ENCODE measurements at places on chromosomes 12 and 14.

GRCh38 chr14:23570806-23571483, 3.4 kb upstream of the AP1G2 start:
- DNase-seq, result no peak

DNA sequence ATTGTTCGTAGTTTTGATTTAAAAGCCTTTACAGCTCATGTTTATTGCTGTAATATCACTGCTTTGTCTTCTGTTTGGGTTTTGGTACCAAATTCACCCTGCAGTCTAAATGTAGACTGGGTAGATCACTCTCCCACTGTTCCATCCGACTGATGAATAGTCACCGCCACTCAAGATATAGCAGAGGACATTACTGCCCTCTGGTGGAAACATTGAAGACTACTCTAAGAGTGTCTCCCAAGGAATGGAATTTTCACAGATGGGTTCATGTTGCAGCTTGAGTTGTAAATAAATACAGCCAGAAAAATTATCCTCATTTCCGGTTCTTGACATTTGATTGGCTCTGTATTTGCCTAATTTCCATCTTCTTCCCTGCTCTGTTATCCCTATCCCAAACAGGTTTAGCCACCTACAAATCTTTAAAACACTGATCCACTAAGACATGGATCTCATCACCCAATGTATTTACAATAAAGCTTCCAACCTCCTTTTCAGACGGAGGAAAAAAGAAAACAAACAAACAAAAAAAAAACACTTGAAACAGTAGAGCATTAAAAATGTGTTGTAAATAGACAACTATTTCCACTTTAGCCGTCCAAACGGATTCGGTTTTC, 198.3 kb upstream of the CPNE8 start:
- no peak for DNase-seq

DNA sequence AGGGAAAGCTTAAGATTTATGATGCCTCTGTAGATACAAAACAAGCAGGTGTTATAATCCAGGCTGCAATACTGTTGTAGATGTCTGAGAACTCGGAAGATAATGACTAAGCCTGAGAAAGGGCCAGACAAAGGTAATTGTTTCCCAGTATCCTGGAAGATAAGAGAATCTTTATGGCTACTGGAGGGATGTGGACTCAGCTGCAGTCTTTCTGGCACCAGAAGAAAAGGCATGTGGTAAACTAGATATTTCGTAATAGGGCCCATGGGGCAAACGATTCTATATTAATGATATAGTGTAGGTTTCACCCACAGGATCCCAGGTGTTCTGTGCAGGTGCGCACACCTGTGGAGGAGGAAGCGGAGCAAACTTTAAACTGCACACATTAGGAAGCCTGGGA, 9.2 kb upstream of the APOLD1 start:
- DNase-seq, result no peak

GRCh38 chr12:27107986-27108385, 25.6 kb upstream of the C12orf71 start:
- DNase-seq, result no peak

GRCh38 chr12:100737168-100737567, 57.4 kb upstream of the ANO4 start:
- no peak for DNase-seq

- peak; percentile 53 for DNase-seq
These were observed 64.8 kb upstream of the PTGR2 start for GRCh38 chr14:73786636-73787485.

- DNase-seq, result no peak
These were observed 1275.7 kb upstream of the FLRT2 start for GRCh38 chr14:84254290-84254689.

GRCh38 chr12:77947746-77948145, 117.1 kb downstream of the NAV3 start:
- DNase-seq, result no peak

DNA sequence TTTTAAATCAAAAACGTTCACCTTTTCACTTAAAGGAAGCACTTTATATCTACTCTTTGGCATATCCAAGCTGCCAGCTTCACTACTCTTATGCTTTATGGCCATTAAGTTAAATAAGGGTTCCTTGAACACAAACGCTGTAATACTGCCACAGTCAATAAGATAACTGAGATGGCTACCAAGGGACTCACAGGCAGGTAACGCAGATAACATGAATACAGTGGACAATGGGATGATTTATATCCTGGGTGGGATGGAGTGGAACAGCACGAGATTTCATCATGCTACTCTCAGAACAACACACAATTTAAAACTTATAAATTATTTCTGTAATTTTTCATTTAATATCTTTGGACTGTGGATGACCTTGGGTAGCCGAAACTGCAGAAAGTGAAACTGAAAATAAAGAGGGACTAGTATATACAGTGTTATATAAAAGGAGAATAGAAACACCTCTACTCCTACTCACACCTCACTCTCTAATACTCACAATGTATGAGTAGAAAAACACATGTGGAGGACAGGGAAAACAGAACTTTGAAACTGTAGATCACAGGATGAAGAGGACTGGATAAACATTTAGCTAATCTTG, 367.3 kb downstream of the C12orf50 start:
- no peak for DNase-seq

DNA sequence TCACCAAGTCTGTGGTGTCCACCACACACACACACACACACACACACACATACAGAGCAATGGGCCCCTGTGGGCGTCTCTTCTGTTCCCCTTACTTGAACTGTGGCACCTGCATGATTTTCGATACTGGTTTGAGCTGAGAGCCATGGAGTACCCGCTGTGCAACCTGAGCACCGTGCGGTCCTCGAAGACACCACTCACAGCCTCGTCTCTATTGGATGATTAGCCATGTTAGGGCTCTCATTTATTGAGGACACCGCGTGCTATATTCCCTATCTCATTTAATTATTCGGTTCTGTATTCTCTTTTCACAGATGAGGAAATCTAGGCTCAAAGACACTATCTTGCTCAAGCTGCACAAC, 623 bp upstream of the C14orf132 start:
- no peak for DNase-seq

DNA sequence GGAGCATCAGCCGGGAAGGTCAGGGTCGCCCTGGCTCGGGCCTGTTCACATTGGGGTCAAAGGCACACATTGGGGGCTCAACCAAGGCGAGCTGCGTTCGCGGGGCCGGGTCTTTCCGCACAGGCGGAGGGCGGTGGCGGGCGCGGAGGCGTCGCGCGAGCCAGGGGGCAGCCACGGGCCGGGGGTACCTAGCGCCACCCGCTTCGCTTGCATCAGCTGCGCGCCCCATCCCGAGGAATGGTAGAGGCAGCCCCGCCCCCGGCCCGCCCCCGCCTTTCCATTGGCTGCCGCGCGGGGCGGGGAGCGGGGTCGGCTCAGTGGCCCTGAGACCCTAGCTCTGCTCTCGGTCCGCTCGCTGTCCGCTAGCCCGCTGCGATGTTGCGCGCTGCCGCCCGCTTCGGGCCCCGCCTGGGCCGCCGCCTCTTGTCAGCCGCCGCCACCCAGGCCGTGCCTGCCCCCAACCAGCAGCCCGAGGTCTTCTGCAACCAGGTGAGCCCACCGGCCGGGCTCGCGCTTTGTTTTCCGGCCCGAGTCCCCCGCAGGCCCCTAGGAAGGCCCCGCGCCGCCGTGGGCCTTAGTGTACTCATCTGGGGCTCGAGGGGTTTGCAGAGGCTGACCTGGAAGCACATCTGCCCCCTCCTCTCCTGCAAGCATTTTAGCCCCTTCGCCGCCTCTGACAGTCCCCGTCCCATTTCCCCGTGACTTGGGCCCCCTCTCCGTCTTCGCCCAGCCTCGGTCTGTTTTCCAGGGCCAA, at the start of gene ALDH2:
Gene ALDH2, plus strand, starts transcription at position 326 of the 754 bp plus-strand sequence. Its CDS starts 50 bp downstream, at position 376.
- DNase-seq, result no peak

DNA sequence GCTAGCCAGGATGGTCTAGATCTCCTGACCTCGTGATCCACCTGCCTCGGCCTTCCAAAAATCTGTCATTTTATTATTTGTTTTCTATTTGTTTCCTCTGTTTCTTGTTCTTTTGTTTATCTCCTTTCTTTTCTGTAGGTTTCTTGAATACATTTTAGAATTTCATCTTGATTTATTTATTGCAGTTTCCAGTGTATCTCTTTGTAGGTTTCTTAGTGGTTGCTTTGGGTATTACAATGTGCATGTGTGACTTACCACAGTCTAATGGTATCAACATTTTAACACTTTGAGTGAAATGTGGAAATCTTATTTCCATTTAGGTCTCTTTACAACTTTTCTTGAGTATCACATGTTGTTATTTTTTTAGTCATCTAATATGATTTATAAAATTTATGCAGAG, 29.9 kb upstream of the MUCL1 start:
- no peak for DNase-seq

- DNase-seq, result no peak
These were observed 707.2 kb downstream of the AACS start for GRCh38 chr12:125772403-125772802.

GRCh38 chr12:93050026-93050747, 121.1 kb upstream of the EEA1 start:
- DNase-seq, result no peak

- no peak for DNase-seq
These were observed 36.0 kb downstream of the PRB3 start for GRCh38 chr12:11233532-11233931.

DNA sequence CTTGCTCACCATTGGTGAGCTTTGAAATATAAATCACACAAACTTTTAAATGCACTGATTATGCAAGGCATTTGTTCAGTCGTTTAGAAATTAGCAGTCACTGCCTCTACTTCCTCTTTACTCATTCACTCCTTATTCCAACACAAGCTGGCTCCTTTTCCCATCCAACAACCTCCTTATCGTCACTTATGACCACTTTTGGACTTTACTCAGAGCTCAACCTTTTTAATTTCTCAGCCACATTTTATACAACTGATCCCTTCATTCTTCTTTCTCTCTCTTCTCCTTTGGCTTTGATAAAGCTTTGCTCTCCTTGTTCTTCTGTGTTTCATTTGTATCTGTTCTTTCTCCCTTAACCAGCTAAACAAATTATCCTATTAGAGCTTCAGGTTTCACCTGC, 126.4 kb upstream of the PLEKHA5 start:
- DNase-seq, result no peak

DNA sequence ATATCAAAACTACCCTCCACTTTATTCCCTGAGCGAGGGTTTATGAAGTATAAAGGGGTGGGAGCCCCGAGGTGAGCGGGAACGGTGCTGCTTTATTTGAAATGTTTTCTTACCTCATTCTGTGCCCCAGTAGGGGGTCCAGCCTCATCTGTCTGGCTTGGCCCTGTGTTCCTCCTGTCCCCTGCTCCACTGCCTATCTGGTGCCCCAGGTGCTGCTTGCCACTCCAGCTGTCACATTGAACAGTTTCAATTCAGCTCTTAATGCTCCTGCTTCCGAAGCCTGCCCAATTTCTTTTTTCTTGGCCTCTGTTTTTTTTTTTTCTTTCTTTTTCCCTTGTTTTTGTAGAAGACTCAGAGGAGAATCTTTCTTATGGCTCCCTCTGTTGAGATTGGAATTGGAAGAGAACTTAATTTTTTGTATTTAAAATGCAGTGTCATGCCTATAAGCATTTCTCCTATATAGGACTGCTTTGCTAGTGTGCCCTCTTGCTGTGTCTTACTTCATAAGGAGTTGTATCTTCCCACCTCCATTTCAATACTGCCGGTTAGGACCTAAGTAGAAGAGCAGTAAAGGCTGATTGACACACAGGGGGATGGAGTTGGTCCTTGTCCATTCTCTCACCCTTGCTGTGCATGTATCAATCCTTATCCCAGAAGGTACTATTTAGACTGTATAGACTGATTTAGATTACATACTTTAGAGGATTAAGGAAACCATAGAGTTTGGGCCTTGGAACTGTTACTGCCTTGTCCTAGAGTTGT, 2.3 kb downstream of the ATXN7L3B start:
- DNase-seq, result no peak

GRCh38 chr12:23463172-23463571, 486.3 kb downstream of the SOX5 start:
- no peak for DNase-seq

GRCh38 chr12:2154050-2154449, 101.3 kb downstream of the CACNA1C start:
- no peak for DNase-seq

DNA sequence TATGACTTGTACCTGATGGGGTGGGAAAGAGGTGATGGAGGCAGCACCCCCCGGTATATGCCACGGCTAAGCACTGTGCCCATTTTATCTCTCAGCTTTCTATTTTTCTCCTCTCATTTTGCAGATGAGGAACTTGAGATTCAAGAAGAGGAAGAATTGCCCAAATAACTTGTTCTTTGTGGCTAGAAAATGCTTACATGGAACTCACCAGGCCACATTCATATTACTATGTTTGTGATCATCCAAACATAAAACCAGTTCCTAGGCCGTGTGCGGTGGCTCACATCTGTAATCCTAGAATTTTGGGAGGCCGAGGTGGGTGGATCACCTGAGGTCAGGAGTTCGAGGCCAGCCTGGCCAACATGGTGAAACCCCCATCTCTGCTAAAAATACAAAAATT, 14.5 kb upstream of the PSMD9 start:
- no peak for DNase-seq

DNA sequence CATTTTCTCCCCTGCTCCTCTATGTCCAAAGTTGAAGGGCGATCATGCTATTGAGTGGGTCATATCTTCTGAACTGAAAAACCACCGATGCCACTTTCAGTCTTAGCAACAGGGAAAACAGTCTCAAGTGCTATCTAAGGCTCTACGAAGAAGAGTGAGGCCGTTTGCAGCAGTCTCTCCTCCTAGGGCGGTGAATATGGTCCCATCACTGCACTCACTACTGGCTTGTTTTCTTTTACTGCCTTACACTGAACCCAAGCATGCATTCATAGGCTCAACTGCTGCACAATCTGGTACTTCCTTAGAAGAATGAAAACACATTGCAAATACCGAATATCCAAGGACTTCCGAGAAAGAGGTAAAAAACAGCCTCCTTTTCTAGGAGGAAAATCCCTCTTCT, 92.1 kb downstream of the DNAH10 start:
- no peak for DNase-seq

DNA sequence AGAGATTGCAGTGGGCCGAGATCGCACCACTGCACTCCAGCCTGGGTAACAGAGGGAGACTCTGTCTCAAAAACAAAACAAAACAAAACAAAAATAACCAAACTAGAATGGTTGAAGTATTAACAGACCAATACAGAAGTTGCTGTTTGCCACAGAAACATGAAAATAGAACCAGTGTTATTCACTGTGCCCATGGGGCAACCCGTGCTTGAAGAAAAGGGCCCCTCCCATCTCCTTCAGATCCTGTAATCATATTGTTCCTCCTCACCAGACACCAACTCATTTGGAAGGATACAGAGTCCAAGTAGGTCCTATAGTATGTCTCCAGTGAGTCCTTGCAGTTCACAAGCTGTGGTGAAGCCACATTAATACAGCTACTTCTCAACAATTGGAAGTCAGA, 30.9 kb downstream of the SLC35F4 start:
- DNase-seq, result no peak

Data from T-helper 1 cell (primary cell).